Stimulated activated CD8-positive, alpha-beta memory T cell treated with anti-CD3 and anti-CD28 coated beads, Interleukin-15, amount 100 ng/mL, for 48 hours (primary cell): ENCODE measurements at places on chromosomes 4 and X.

- no peak for DNase-seq
Observed at GRCh38 chr4:159542296-159542695, 439.4 kb downstream of the RAPGEF2 start.

DNA sequence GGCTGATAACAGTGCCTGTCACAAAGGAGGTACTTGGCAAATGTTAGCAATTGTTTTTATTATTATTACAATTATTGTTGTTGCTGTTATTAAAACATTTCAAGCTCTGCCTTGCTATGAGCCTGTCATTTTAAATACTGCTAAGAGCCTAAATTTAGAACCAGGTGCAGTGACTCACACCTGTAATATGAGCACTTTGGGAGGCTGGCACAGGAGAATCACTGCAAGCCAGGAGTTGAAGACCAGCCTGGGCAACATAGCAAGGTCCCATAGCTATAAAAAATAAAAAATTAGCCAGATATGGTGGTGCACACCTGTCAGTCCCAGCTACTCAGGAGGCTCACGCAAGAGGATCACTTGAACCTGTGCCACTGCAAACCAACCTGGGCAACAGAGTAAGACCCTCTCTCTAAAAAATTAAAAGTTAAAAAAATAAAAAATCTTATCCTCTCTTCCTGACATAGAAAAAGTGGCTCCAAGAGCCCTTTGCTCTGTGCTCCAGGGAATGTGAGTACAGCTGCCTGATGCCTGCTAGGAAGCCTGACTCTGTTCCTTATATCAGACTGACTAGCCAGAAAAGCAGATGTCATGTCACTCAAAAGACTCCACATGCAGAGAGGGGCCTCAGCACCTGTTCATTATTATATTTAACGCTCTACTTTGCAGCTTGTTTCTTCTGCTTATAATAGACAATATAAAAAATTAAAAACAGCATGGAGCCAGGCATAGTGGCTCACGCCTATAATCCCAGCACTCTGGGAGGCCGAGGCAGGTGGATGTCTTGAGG is 234.0 kb downstream of the OPHN1 start:
- DNase-seq: no peak

GRCh38 chrX:11254417-11255109 is 38.6 kb upstream of the AMELX start:
- DNase-seq: no peak

DNA sequence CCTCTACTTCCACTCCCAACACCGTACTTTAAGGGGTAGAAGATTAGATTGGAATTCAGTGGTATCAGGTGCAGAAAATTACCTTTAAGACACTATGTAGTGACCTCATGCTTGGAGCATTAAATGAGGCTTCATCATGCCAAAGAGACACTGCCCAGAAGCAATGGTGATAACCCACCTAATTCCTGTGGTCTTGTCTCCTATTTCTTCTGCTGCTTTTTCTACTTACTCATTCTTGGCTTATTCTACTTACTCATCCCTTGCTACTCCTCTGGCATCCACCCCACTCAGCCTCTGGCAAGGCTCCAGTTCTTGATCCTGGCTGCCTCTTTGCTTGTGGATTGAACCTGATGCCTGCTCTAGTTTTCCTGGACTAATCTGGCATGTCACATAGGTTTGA is 62.3 kb upstream of the ADAMTS3 start:
- DNase-seq: no peak

GRCh38 chr4:32564626-32565025 is 1844.5 kb downstream of the PCDH7 start:
- no peak for DNase-seq

DNA sequence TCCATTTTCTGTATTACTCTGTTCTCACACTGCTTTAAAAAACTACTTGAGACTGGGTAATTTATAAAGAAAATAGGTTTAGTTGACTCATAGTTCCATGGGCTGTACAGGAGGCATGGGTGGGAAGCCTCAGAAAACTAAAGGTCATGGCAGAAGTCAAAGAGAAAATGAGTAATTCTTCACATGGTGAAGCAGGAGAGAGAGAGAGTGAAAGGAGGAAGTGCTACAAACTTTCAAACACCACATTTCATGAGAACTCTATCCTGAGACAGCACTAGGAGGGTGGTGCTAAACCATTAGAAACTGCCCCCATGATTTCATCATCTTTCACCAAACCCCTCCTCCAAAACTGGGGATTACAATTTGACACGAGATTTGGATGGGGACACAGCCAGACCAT is 108.0 kb upstream of the PBDC1 start:
- DNase-seq: no peak

- no peak for DNase-seq
Observed at GRCh38 chr4:164207460-164207859, 546.5 kb upstream of the SMIM31 start.
